Omental fat pad (tissue), 4 donors: ENCODE measurements at places on chromosomes 12 and 14.

DNA sequence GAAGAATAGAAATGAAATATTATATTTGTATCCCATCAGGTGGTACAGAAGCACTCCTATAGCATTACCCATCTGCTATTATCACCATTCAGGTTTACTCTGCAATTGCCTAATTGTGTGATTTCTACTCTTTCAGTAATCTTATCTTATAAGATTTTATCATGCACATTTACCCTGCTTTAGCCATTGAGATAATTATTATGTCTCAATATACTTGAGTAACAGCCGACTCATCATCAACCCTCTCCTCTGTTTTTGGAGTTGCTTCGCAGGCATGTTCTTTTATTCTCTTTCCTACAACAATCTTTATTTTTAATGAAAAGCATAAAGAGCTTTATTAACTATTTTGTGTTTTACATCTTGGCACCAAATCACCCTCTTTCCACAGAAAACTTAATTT, 419.9 kb downstream of the LRIG3 start:
- no peak for DNase-seq

DNA sequence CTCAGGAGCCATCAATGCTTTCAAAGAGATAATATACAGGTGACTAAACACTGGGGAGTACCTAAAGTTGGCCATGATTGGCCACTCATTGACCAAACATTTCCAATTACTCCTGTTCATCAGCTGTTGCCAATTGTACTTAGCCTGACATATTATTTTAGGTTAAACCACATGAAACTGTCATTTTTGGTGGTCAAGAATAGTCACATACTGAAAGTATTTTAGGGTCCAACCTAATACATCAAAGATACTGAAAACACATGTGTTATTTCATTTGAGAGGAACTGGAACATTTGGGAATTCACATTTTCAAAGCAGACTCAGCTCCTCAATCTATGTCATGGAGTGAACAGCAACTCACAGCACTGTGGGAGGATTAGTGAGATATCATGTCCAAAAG, 63.9 kb upstream of the KCNA5 start:
- no peak for DNase-seq

DNA sequence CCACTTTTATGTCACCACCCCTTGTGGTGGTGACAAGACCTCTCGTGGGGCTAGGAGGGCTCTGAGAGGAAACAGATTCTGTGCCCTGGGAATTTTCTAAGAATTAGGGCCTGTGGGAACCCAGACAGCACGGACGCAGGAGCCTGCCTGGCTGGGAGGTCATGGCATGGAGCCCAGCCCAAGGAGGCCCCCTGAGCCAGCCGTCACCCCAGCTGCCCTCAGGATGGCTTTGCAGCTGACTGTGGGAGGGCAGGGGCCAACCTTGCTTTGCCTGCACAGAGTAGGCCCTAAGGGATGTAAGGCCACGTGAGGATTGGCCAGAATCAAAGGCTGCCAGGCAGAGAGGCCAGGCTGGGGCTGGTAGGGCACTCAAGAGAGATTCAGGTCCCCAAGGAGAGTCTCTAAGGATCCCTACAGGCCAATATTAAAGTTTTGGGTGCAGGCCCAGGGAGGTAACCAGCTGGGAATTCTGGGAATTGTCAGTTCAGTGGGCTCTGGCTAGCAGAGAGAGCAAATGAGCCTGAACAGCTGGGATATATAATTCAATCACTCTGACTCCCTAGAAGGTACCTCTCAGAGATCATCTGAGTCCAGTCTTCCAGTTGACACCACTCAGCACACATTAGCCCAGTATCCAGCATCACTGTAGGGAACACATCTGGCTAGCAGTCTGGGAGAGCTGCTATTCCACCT, 6.4 kb downstream of the LTBP2 start:
- no peak for DNase-seq

DNA sequence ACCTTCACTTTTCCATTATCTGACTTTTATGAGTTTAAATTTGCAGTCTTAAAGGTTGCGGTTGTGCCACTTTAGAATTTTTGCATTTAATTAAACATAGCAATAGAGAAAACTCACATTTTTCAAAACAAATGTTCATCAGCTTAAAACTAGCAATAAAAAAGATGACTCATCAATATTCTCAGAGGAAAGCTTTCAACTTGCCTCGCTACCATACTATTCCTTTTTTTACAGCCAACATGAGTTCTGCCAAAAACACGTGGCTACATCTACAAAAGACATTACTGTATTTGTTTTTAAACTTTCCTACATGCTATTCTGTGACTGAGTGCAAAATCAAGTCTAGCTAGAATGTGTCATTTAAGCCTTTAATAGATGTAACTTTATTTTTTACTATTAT, 497.1 kb downstream of the RPS29 start:
- no peak for DNase-seq

DNA sequence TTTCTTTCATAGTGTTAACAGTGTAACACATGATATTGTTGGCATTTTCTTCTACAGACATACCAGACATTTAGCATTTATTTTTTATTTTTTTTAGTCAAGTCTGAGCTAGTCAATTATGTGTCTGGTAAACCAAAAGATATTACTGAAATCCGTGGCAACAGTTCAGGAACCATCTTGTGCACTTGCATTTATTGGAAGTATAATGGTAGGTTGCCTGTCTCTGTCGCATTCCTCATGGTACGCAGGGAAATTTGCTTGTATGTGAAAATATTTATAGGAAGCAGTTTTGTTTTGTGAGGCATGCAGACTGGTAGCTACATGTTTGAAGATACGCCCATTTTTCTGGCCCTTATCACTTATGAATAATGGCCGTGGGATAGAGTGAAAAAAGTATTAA, 186.1 kb upstream of the SLC38A2 start:
- no peak for DNase-seq

- DNase-seq: no peak
Observed at GRCh38 chr12:64560396-64561301, 49.6 kb upstream of the RASSF3 start.

GRCh38 chr12:51390891-51391282, 319 bp downstream of the GALNT6 start:
- DNase-seq: no peak

GRCh38 chr14:41489315-41489972, 117.2 kb upstream of the LRFN5 start:
- DNase-seq: no peak

GRCh38 chr12:59834659-59835474, 239.0 kb downstream of the SLC16A7 start:
- DNase-seq: no peak

GRCh38 chr12:117967512-117967911, 1.3 kb downstream of the KSR2 start:
- DNase-seq: no peak

DNA sequence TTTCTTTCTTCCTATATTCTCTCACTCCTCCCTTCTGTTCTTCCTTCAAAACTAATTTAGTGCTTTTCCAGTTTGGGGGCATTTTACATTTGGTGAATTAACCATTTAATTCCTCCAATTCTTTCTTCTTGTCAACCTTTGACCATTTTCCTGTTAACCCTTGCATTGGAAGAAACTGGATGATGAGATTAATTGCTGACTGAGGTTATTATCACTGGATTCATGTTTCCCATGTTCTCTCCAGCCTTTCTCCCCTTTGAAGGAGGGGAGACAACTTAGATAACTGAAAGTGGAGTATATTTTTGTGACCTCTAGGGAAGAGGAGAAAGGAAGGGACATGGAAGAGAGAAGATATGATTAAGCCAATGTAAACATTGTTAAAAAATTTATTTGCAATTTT, 70.5 kb downstream of the SLCO1A2 start:
- no peak for DNase-seq

DNA sequence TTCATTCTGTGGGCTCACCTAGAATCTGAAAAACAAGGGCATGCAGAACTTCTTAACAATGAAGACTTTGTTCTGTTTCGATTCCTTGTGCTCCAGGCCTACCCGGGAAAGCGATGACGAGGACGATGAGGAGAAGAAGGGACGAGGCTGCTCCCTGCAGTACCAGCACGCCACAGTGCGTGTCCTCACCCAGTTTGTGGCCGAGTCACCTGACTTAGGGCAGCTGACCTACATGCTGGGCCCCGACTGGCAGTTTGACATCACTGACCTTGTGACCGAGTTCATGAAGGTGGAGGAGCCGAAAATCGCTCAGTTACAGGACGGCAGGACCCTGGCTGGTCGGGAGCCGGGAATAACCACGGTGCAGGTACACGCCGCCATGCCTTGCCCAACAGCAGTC, 585.4 kb downstream of the AACS start:
- DNase-seq: no peak

DNA sequence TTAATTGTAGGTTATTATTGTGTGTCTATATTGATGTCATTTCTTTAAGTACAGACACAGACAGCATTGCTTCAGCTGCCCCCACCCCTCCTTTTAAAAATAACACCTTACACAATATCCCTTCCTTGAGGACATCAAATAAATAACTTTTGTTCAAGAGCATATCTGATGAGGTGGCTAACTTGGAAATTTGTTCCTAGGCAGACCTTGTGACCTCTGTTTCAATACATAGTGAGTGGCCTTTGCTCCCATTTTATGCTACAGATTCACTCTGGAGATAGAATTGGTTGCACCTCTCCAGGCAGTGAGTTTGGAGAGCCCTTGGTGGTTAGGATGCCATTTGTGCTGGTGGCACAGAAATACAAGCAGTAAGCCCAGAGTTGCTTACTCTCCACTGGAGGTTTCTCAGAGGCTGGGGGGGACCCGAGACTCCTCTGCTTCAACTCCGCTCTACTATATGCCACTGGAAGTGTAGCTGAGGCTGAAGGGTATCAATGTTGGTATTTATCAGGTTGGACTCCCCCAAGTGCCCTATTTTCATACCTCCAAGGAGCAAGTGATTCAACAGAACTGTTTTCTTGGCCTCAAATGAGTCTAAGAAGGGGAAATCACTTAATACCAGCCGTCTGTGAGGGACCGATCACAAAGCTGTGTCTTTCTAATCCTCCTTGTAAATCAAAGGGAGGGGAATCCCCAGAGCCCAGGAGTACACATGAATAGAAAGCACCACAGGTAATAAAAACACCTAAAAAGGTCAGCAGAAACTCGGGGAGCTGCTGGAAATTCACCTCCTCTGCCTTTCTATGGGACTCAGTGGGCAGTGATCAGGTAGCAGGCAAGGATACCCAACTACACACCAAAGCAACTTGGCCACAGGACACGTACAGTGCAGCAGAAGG, 463.1 kb downstream of the RAD51B start:
- no peak for DNase-seq

GRCh38 chr14:37087520-37087919, 84.9 kb downstream of the SLC25A21 start:
- DNase-seq: no peak

- DNase-seq: no peak
Observed at GRCh38 chr14:101839236-101839635, 77.7 kb downstream of the PPP2R5C start.

GRCh38 chr14:70611216-70611615, 10.8 kb upstream of the MED6 start:
- DNase-seq: no peak

- no peak for DNase-seq
Observed at GRCh38 chr14:20609215-20610001, 18.2 kb upstream of the RNASE12 start.

GRCh38 chr12:90211017-90211416, 502.4 kb upstream of the ATP2B1 start:
- no peak for DNase-seq

GRCh38 chr14:23094666-23095195, at the start of gene ACIN1:
Gene ACIN1 (minus strand): TSS chr14:23095136. CDS start chr14:23095112, 24 bp downstream.
- DNase-seq: peak; percentile 47

- DNase-seq: no peak
Observed at GRCh38 chr12:116672842-116673516, 64.9 kb downstream of the SPRING1 start.

GRCh38 chr12:31324116-31324844, 1.7 kb downstream of the SINHCAF start:
- no peak for DNase-seq

DNA sequence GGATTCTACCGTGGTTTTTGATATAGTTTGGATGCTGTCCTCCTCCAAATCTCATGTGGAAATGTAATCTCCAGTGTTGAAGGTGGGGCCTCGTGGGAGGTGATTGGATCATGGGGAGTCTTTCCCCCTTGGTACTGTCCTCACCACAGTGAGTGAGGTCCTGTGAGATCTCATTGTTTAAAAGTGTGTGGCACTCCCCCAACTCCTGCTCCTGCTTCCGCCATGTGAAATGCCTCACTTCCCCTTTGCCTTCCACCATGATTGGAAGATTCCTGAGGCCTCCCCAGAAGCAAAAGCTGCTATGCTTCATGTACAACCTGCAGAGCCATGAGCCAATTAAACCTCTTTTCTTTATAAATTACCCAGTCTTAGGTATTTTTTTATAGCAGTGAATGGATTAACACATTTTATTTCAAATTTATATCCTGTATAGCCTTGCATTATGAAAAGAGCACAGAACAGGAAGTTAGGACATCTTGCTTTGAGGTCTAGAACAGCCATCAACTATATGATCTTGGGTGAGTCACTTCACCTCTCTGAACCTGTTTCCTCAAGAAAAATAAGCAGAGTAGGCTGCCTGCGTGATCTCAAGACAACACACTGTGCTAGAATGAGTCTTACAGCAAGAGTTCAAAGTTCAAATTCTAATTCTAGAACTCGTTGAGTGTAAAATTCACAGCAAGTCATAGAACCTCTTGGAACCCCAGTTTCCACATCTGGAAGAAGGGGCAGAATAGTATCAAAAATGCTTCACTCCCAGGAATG, 160.9 kb upstream of the EEA1 start:
- no peak for DNase-seq

DNA sequence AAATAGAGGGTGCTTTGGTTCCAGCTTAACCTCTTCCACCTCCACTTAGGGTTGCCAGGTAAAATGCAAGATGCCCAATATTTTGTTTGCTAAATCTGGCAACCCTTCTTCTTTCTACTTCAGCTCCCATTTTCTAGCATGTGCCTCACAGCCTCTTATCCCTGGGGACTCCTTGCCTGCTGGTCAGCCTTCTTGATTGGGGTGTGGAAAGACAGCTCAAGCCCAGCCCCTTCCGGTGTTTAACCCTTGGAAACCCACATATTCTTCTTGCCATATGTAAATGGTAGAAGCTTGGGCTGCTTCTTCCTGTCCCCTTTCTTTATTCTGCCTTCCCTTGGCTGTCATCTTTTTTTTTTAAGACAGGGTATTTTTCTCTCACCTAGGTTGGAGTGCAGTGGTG, 5.7 kb downstream of the SPIC start:
- no peak for DNase-seq

GRCh38 chr12:25280082-25280481, 29.4 kb upstream of the KRAS start:
- no peak for DNase-seq

DNA sequence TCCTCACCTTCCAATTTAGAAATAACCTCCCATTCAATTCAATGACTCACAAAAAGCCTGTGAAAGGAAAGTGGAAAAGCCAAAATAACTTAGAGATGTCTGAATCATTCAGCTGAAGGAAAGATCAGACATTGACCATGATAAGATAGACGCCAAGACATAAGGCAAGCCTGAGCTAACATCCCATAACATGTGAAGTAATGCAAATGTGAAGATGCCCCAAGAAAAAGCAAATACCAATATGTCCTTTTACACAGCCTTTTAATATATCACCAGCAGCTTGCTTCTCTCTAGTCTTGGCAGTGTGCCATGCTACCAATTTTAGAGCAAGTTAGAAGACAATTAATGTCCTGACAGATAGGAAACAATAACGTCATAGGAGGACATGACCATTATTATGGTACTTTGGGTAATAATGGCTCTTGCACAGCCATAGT, 2.4 kb upstream of the NUMB start:
- no peak for DNase-seq

GRCh38 chr14:98210045-98210672, 1061.8 kb downstream of the BCL11B start:
- no peak for DNase-seq

- no peak for DNase-seq
Observed at GRCh38 chr14:54483073-54483745, 5.6 kb downstream of the GMFB start.

GRCh38 chr12:88628856-88629509, 48.7 kb upstream of the KITLG start:
- no peak for DNase-seq
